ENCODE measurements at places on chromosomes 13 and 19.

- DNase-seq = no peak
These were observed 112.3 kb downstream of the POSTN start for GRCh38 chr13:37486171-37486681.

GRCh38 chr19:17829855-17830566 is 8.7 kb upstream of the INSL3 start:
- DNase-seq = peak; percentile 87

DNA sequence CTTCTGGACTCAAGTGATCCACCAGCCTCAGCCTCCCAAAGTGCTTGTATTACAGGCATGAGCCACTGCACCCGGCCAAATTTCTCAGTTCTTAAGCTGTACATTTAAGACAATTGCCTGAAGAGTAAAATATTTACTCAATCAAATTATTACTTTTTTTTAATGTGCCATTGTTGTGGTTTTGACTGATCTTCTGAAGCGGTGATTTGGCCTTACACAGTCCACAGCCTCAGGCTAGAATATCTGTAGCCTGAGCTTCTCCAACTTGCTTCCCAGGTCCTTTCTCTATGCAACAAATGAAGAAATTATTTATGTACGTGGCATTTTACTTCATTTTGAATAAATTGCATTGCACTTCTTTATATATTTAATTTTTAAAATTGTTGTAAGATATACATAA is 281.3 kb downstream of the KLF5 start:
- no peak for DNase-seq

DNA sequence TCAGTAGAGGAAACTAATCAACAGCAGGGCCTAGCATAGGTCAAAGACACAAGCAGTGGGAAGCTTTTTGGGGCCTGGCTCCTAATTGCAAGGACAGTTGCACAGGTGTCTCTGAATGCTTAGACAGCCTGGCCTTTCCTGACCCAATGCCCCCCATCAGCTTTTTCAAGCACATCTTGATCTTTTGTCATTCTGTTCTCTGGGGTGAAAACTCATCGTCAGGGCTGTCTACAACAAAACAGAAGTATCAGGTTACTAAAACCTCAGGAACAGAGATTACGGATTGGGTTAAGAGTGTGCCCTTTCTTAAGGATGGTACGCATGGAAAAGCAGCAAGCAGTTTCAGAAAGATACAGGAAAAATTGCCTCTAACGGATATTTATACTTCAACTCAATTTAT is 8.3 kb upstream of the ZNF254 start:
- no peak for DNase-seq

DNA sequence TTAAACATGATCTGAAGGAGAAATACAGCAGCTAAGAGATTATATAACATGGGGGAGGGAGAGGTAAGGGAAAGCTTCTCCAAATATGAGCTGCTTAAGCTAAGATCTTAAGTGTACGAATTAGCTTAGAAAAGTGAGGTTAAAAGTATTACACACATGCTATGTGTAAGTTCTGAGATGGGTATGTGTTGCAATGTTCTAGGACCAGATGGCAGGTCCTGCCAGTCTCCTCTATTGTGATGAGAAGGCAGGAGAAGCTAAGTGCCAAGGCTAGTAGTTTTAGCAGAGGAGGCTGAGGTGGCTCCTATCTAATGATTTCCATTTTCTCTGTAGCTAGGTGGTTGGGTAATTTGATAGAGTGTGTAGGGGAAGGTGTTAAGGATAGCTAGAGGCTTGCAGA is 57.6 kb downstream of the MICU2 start:
- no peak for DNase-seq

DNA sequence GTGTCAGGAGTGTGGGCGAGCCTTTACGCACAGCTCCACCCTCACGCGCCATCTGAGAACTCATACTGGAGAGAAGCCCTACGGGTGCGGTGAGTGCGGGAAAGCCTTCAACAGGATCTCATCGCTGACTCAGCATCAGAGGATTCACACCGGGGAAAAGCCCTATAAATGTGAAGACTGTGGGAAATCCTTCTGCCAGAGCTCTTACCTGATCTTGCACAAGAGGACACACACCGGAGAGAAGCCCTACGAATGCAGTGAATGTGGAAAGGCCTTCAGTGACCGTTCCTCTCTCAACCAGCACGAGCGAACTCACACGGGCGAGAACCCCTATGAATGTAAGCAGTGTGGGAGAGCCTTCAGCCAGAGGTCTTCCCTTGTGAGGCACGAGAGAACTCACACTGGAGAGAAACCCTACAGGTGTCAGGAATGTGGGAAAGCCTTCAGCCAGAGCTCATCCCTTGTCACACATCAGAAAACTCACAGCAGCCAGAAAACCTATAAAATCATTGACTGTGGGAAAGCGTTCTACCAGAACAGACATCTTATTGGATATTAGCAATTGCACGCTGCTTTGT is 6.9 kb upstream of the ZNF555 start:
- DNase-seq = no peak

GRCh38 chr13:35159041-35159440 is 217.0 kb downstream of the NBEA start:
- no peak for DNase-seq

DNA sequence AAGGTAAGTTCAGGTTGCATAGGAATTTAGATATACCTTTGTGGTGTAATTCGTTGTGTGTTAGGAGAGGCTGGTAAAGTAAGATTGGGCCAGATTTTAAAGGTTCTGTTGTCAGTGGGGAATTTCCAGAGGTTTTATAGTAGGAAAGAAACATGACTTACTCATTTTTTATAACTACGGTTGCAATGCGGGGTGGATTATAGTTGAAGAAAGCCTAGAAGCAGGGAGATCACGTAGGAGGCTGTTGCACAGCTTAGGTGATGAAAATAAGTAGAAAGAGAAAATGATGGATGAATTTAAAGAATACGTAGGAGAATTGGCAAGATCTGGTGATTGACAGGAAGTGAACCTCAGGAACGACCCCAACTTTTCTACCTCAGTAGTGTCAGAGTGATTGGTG is 61.1 kb downstream of the PIBF1 start:
- no peak for DNase-seq

GRCh38 chr13:104170980-104171555 is 1104.9 kb upstream of the SLC10A2 start:
- DNase-seq = no peak

- no peak for DNase-seq
These were observed 365.2 kb downstream of the PCDH17 start for GRCh38 chr13:57996717-57997116.

GRCh38 chr19:2270157-2270422 is 11.9 kb downstream of the PEAK3 start:
- no peak for DNase-seq

- no peak for DNase-seq
These were observed 839 bp upstream of the CKAP2 start for GRCh38 chr13:52454459-52454819.

- DNase-seq = no peak
These were observed 938.9 kb upstream of the PRR20A start for GRCh38 chr13:56201834-56202233.

GRCh38 chr19:41999071-41999877 is 5.2 kb upstream of the ATP1A3 start:
- DNase-seq = peak; percentile 57

Measured in brain (organoid and tissue), 16 donors.